ENCODE measurements at places on chromosomes 6 and 20. TPM values are rescaled to one million over a fixed set of nuclear protein-coding genes. Genes with fewer than 3 reads are reported as not detected.

- H3K27me3 ChIP-seq = no peaks in the 10 kb centered on the region
- no peaks in the 10 kb centered on the region for H3K36me3 ChIP-seq
- no peak overlapping the region for H3K4me3 ChIP-seq
- H3K4me1 ChIP-seq = peaks cover 27% of the 10 kb centered on the region
Observed at GRCh38 chr6:166904101-166904746, 52.1 kb downstream of the RNASET2 start.

- no peak for DNase-seq
- peak overlapping the region; percentile 15 for H3K4me3 ChIP-seq
- no peaks in the 10 kb centered on the region for H3K4me1 ChIP-seq
- H3K27ac ChIP-seq = peak overlapping the region; percentile 88
- no peaks in the 10 kb centered on the region for H3K27me3 ChIP-seq
Observed at GRCh38 chr6:151690768-151691562, 116.5 kb upstream of the ESR1 start.

The RGS17 gene
- total RNA-seq = 0.33 TPM

DNA sequence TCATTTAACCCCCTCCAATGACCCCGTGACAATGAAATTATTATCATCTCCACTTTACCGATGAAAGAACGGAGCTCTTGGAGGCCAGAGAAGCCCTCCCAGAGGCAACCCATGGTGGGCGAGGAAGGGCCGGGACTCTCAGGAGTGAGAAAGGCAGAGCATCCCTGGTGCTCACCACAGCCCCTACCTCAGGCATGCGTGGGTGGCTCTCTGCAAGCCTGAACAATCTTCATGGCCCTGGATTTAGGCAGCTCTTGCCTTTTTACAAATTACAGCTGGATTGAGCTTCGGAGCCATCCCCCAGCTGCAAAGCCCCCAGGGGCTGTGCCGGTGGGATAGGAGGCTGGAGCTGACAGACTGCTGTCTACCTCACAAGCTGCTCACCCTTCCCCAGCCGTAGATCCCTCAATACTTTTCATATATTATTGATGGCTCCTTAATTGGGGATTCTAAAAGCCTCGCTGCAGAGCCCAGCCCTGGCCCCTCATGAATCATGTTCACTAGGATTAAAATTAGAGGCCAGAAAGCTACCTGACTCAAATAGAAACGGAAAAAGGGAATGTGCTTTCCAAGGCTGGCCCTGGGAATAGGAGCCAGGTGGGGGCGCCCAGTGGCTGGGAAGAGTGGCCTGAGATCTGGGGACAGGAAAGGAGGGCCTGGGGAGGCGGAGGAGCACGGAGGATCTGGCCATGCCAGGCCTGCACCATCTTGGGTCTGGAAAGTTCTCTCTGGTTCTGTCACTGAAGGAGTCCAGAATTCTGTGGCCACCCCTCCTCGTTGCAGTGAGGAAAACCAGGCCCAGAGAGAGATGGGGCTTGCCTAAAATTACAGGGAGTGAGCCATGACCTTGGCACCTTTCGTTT is 29.1 kb downstream of the CPNE5 start:
- H3K4me3 ChIP-seq = no peak overlapping the region
- DNase-seq = no peak
- no peaks in the 10 kb centered on the region for H3K36me3 ChIP-seq
- H3K27ac ChIP-seq = no peak overlapping the region
- H3K4me1 ChIP-seq = no peaks in the 10 kb centered on the region
- no peaks in the 10 kb centered on the region for H3K27me3 ChIP-seq

The PRR18 gene
- total RNA-seq = 0.28 TPM

The TGM3 gene
- total RNA-seq = 0.57 TPM

- H3K4me3 ChIP-seq = no peak overlapping the region
- peaks cover 3% of the 10 kb centered on the region for H3K4me1 ChIP-seq
- DNase-seq = no peak
- no peaks in the 10 kb centered on the region for H3K27me3 ChIP-seq
- no peaks in the 10 kb centered on the region for H3K36me3 ChIP-seq
Observed at GRCh38 chr20:12047838-12048432, 130.2 kb downstream of the BTBD3 start.

DNA sequence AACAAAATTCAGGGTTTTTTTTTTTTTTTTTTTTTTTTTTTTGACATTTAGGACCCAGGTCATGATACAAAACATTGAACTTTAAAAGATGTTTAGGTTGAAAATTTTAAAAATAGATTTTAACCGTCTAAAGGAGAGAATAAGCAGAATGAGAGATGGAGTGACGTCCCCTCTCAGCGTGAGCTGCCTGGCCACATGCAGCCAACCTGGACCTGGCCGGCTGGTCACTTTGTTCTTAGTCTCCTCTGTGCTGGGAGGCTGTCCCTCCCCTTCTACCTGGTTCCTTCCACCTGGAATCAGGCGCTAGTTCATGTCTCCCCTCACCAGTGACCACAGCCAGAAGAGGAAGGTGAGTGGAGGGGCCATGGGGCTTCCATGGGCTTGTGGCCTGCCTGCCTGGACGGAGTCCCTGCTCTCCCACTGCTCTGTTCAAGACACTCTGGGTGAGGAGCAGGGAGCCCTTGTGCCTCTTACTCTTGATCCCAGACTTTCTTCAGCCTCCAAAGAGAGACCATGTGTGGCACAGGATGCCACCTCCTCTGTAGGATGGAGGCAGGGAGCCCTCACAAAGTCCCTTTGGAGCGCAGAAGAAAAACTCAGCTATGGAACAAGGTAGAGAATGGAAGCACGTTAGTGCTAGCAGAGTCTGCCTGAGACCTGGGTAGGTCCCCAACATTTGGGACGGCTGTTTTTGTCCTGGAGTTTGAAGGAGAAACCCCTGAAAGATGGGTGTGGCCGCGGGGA is 31.7 kb downstream of the IRF4 start:
- H3K27me3 ChIP-seq = peaks cover 4% of the 10 kb centered on the region
- no peak for DNase-seq
- H3K4me3 ChIP-seq = no peak overlapping the region
- peaks cover under 1% of the 10 kb centered on the region for H3K4me1 ChIP-seq
- no peaks in the 10 kb centered on the region for H3K36me3 ChIP-seq
- no peak overlapping the region for H3K27ac ChIP-seq

- peaks cover 6% of the 10 kb centered on the region for H3K4me1 ChIP-seq
- no peaks in the 10 kb centered on the region for H3K27me3 ChIP-seq
- peaks cover 5% of the 10 kb centered on the region for H3K36me3 ChIP-seq
- no peak overlapping the region for H3K4me3 ChIP-seq
Observed at GRCh38 chr6:152356016-152356415, 281.1 kb downstream of the SYNE1 start.

The FAM83C gene
- not detected for total RNA-seq

The SLPI gene
- 19.6 TPM for total RNA-seq

DNA sequence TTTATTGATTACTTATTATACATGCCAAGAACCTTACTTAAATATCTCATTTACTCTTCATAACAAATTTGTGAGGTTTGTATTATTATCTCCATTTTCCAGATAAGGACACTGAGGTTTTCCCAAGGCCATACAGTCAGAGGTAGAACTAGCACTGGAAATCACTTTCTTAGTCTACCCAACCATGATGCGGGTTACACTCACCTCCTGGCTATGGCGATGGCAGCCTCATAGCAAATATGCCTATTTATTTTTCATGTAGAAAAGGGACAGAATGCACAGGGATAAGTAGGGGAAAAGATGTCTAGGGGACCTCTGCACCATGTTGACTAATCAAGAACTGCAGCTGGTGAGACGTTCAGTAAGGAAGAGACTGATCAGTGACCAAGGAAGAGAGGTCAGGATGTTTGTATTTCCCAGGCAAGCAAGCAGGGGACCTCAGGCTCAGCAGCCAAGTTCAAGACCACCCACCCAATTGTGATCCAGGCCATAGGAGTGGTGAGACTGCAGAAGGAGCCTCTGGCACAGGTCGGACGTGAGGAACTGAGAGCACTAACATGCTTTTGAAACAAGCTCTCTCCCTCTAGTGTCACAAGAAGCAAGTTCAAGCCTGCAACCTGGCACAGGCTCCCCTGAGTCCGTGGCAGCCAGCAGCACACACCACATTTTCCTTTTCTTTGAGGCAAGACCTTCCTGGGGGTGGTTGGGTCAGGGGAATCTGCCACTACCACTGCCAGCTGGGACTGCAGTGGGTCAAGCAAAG is 97.8 kb downstream of the GMPR start:
- H3K27me3 ChIP-seq = no peaks in the 10 kb centered on the region
- DNase-seq = no peak
- peaks cover 52% of the 10 kb centered on the region for H3K4me1 ChIP-seq
- no peak overlapping the region for H3K4me3 ChIP-seq
- H3K36me3 ChIP-seq = no peaks in the 10 kb centered on the region

DNA sequence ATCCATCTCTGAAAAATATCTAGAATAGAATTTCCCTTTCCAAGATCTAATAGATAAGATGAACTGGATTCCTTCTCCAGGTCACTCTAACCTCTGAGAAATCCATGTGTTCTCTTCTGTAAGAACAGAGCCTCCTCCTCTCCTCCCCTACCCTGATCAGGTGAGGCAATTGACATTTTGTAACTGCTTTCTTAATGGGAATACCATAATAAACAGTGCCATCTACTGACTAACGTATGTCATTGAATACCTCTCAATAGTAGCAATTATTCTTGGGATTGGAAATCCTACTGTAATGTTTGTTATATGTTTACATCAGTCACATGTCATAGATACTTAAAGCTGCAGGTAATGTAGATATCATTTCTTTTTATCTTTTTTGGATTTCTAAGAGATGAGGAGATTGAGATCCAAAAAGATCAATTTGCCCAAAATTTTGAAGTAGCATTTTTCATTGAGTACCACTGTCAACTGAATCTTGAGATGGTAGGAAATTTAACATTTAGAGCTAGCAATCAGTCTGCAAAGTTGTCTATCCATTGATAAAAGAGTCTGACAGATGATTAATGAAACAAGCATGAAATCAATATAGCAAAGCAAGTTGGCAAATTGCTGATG is 365.8 kb upstream of the HSF2 start:
- no peaks in the 10 kb centered on the region for H3K27me3 ChIP-seq
- no peak for DNase-seq
- no peaks in the 10 kb centered on the region for H3K4me1 ChIP-seq
- H3K36me3 ChIP-seq = no peaks in the 10 kb centered on the region
- no peak overlapping the region for H3K27ac ChIP-seq

The TUBB1 gene
- 20.2 TPM for total RNA-seq

DNA sequence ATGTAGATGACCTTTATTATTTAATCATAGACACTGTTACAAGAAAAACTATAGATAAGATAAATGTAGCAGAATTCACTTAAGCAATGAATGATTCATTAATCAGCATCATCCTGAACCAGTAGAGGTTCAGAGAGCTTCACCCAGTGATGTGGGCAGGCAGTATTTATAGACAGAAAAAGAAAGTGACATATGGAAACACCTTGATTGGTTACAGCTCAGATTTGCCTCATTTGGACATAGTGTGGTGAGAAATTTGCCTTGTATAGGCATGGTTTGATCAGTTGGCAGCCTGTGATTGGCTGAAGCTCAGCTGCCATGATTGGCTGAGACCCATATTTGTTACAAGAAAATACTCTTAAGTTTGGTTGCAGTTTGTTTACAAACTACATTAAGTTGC is 4.6 kb downstream of the C6orf58 start:
- H3K4me1 ChIP-seq = no peaks in the 10 kb centered on the region
- no peaks in the 10 kb centered on the region for H3K36me3 ChIP-seq
- no peak overlapping the region for H3K4me3 ChIP-seq
- H3K27me3 ChIP-seq = no peaks in the 10 kb centered on the region
- DNase-seq = no peak

- DNase-seq = peak; percentile 94
- H3K27me3 ChIP-seq = no peaks in the 10 kb centered on the region
- H3K4me3 ChIP-seq = peak overlapping the region; percentile 74
- H3K4me1 ChIP-seq = peaks cover 60% of the 10 kb centered on the region
- H3K36me3 ChIP-seq = no peaks in the 10 kb centered on the region
Observed at GRCh38 chr6:7051780-7052442, 55.9 kb upstream of the RREB1 start.

DNA sequence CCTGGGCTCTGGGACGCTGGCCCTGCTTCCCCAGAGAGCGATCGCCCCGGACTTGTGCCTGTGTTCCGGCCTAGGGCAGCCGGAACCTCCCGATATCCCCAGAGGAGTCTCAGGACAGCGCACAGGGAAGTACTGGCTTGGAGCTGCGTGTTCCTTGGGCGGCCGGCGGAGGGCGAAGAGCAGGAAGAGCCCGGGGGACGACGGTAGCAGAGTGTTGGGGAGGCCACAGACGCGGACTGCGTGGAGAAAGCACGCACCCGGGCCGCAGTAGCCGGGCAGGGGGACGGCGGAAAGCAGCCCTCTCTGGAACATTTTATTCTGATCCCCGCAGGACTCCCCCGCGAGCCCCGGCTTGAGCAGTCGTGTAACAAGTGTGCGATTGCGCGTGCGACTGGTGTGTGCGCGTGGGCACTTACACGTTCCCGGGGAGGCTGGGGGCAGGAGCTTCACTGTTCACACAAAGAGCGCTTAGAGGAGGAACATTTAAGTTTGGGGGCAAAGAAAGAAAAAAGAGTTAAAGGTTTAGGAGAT is 36.1 kb downstream of the NCR2 start:
- H3K27me3 ChIP-seq = peaks cover 16% of the 10 kb centered on the region
- no peaks in the 10 kb centered on the region for H3K36me3 ChIP-seq
- H3K4me1 ChIP-seq = peaks cover 61% of the 10 kb centered on the region
- peak overlapping the region; percentile 36 for H3K4me3 ChIP-seq
- DNase-seq = peak; percentile 73

- no peak within 1 kb of the TSS for H3K27ac ChIP-seq
- H3K27me3 ChIP-seq = no peaks in the 10 kb centered on the region
- no peak for DNase-seq
- H3K36me3 ChIP-seq = no peaks in the 10 kb centered on the region
- peaks cover 3% of the 10 kb centered on the region for H3K4me1 ChIP-seq
Observed at GRCh38 chr20:45629496-45630100, at the start of gene WFDC10A. Gene WFDC10A (plus strand): TSS chr20:45629739. CDS start chr20:45629814, 75 bp downstream.

The CST4 gene
- not detected for total RNA-seq

- H3K4me3 ChIP-seq = no peak overlapping the region
- peaks cover 24% of the 10 kb centered on the region for H3K27me3 ChIP-seq
- peak overlapping the region; percentile 55 for H3K27ac ChIP-seq
- H3K4me1 ChIP-seq = peaks cover 4% of the 10 kb centered on the region
- DNase-seq = no peak
Observed at GRCh38 chr20:2559279-2559626, 22.9 kb downstream of the TMC2 start.

DNA sequence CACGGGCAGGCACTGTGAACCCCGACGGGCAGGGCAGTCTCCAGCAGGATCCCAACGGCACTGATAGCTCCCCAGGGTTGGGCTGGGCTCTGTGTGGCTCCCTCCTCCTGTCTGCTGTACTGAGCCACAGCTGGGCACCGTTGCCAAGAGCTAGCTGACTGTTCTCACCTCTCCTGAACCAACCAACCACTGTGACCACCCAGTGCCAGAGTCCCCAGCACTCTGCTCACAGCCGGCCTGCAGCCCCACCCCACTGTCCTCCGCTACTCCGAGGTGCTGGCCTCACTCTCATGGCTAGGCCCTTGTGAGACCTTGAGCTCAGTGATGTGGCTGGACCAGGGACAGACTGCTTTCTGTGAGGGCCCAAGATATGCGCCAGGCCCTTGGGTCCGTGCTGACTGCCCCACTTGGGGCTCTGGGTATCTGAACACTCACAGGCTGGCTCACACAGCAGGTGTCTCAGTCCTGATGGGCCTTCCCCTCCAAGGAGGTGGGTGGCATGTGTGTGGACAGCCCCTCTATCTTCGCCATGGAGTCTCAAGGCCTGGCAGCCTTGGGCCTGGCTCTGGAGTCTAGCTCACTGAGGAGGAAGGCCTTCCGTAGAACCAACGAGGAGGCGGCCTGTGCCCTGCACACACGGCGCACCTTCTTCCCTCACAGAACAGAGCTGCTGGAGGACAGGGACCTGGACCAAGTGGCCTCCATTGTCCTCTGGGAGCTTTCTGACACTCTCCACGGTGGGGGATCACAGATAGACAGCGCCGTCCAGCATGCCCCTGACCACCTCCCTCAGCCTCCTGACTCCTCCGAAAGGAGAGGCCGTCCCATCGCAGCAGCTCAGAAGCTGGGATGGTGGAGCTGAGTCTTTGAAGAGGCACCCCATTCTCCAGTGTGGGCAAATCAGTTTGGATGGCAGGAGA is 53.5 kb downstream of the TCP11 start:
- DNase-seq = peak; percentile 67
- no peaks in the 10 kb centered on the region for H3K4me1 ChIP-seq
- peaks cover 68% of the 10 kb centered on the region for H3K36me3 ChIP-seq
- H3K4me3 ChIP-seq = no peak overlapping the region
- no peaks in the 10 kb centered on the region for H3K27me3 ChIP-seq
